Fibroblast of villous mesenchyme (primary cell): ENCODE measurements at places on chromosomes 4 and X. TPM values are rescaled to one million over a fixed set of nuclear protein-coding genes. Genes with fewer than 3 reads are reported as not detected.
A peak's percentile ranks its signal among the peaks of the same experiment; 100 is the strongest.

Gene USP46
- total RNA-seq: 13.5 and 19.4 TPM in 2 replicates

DNA sequence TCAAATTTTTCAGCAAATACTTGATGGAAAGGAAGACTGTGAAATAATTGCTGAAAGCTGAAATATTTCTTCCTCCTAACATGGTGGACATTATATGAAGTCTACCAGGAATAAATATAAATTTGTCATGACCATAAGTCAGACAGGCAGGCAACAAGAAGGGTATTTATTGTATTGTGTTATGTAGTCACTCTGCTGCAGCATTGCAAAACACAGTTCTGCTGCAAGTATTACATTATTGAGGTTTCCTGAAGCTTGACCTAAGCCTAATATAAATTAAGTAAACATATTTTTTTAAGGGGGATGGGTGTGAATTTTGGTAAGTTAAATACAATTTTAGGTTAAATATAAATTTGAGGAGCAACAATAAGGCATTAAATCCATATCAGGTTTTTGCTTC, 60.2 kb upstream of the MAOA start:
- DNase-seq: no peak

Gene TENM3
- 24.2 and 26.4 TPM in 2 replicates for total RNA-seq

- peak; percentile 25 for DNase-seq
These were observed 3.1 kb upstream of the P2RY4 start for GRCh38 chrX:70262952-70263567.

Gene MAPK10
- total RNA-seq: 4.8 and 12.1 TPM in 2 replicates

DNA sequence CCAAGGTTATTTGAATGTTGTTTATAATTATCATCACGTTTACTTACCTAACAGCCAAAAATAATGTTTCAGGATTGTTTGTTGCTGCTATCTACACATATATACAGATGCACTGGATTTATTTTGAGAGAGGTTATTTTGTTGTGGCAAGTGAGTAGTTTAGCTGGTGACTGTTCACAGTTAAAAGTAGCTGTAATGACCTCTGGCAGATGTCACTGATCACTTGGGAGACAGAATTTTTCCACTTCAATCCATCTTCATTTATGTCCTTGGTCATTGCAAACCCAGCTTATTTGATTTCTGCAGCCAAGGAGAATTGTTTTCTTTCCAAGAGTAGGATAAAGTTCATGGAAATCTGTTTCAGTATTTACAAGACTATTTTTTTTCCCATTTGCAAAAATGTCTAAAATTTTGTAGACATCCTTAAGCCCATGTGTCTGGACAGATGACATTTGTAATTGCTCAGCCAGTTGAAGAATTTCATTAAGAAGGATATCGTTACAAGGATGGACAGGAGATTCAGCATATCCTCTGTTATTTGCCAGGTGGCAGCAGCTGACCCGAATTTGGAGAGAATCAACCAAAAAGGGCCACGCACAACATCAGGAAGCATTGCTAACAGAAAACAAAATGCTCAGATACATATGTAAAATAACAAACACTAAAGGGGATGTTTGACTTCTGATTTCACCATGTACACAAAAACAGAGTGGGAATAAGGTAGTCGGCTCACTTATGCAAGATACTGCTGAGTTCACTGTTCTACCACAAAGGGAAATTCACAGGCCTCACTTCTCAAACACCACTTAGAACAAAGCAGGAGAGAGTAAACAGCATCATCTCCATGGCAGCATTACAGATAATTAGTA, 64.5 kb downstream of the GPRIN3 start:
- no peak for DNase-seq

Gene TEX13C
- total RNA-seq: not detected in 2 replicates

DNA sequence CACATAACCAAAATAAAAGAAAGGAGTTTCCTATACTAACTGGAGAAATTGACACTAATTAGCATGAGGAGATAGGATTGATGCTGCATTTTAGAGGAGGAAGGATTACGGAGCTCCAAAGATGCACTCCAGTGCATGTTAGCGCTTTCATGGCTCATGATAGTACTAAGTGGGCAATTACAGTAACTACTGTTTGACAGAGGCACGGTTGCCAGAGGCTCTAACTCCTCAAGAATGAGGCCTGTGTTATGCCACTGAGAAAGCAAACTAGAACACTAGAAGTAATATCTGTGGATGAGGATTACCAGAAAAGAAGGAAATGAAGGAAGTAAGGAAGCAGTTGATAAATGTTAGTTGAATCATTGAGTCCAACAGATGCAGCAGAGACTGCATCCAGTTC, 19.6 kb upstream of the PDGFC start:
- DNase-seq: no peak

Gene ATP1B4
- not detected in 2 replicates for total RNA-seq
